ENCODE measurements at places on chromosomes 4 and X.

DNA sequence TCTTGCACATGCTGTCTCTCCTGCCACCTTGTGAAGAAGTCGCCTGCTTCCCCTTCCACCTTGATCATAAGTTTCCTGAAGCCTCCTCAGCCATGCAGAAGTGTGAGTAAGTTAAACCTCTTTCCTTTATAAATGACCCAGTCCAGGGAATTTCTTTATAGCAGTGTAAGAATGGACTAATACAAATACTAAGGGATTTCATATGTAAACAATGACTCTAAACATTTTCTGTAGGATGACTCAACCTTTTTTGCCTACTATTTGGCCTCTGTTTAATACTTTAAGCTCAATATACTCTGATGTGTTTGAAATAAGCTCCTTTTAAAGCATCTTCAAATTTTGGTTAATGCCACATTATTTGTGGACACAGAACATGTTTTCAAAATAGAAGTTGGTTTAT lies 813.5 kb upstream of the SLIT2 start:
- peak; percentile 63 for DNase-seq

GRCh38 chr4:1418494-1419285 lies 12.4 kb upstream of the NKX1-1 start:
- no peak for DNase-seq

GRCh38 chr4:137635601-137636000 lies 103.3 kb upstream of the PCDH18 start:
- no peak for DNase-seq

- peak; percentile 35 for DNase-seq
Measured at GRCh38 chr4:109912706-109913595, at the start of gene EGF. TSS of gene EGF (plus strand) at chr4:109912883. CDS start at chr4:109913336, 453 bp downstream.

GRCh38 chr4:37400241-37400881 lies 155.8 kb downstream of the NWD2 start:
- DNase-seq: no peak

- no peak for DNase-seq
Measured at GRCh38 chr4:103095080-103095479, 4.6 kb downstream of the BDH2 start.

Data from ELR (cell line).